ENCODE measurements at places on chromosomes 2 and 18.

- DNase-seq: no peak
Measured at GRCh38 chr2:36878429-36878828, 87.9 kb downstream of the STRN start.

DNA sequence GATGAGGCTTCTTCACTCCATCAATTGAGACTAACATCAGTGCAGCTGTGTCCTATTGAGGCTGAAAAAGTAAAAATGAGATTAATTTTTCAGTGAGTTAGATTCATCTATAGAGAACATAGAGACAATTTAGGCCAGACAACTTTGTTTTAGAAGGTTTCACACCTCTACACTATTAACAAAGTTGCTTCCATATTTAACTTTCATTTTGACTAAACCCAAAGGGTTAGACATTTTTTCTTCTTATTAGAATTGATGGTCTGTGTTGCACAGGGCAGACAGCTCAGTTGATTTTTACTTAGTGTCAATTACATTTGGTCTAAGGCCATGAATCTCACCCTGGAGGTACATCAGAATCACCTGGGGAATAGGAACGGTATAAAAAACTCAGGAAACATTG, 130.2 kb upstream of the NXPH2 start:
- no peak for DNase-seq

GRCh38 chr2:85545780-85546240, 6.8 kb downstream of the MAT2A start:
- no peak for DNase-seq

DNA sequence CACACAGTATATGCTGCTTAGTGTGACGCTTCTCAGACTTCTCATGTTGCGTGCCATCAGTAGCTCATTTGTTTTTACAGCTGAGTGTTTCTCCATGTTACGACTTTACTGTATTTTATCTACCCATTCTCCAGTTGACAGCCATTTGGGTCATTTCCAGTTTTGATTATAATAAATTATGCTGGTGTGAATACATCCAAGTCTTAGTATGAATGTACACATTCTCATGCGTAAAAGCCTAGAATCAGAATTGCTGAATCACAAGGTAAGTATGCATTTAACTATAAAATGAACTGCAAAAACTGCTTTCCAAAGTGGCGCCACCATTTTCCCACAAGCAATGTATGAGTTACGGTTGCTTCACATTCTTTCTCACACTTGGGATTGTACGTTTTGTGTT, 184.2 kb upstream of the SLC35G4 start:
- DNase-seq: no peak

- DNase-seq: no peak
Measured at GRCh38 chr2:52336951-52337350, 1305.0 kb upstream of the NRXN1 start.

- no peak for DNase-seq
Measured at GRCh38 chr2:237786936-237787335, 11.6 kb upstream of the RBM44 start.

- DNase-seq: no peak
Measured at GRCh38 chr2:239359196-239359912, 41.5 kb downstream of the HDAC4 start.

DNA sequence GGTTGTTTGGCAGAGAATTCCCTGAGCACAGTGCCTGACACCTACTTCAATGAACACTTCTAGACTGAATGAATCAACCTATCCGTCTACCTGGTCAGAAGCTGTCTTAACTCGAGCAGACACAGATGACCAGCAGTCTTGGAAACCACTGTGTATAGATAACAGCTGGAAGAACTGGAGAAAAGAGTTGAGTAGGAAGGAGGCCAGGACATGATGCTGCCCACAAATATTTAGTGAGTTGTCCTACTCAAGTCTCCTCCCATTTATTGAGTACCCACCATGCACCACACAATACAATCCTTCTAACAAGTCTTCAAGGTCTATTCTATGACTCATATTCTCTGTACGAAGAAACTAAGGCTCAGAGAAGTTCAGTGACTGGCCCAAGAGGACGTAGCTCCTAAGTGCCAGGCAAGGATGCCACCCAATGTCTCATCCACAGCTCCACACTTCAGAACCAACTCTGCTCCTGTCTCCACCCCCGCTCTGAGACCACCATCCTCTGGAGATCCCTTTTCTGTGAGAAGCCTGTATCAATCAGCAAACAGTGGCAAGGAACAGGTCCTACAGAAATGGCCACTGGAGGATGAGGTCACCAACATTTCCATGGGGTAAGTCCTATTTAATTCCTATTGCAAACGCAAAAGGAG, 62.2 kb downstream of the GALNT14 start:
- DNase-seq: no peak

- no peak for DNase-seq
Measured at GRCh38 chr2:196286821-196287220, 115.4 kb upstream of the STK17B start.

DNA sequence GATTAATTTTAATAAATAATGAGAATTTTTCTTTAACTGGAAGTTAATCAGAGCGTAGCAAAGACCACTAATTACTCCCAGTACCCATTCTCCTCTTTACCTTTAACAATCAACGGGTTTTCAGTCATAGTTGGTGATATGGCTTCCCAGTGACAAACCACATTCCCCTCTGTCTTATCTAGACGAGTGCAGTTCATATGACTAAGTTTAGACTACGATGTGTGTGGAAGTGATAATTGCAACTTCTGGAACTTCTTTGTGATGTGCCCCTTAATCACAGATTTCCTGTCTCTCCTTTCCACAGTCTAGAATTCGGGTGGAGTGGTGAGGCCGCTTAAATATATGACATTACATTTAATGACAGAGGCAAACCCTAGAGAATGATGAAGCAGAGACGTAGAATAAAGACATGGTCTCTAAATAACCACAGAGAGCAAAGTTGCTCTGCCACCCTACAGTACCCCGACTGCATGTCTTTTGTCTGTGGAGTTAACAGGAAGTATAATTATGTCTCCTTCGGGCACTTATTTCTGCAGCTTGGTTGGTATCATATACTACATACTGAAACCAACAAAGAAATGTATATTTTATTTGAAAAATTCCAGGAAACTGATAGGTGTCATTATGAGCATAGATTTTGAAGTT, 693.3 kb upstream of the CDH7 start:
- peak; percentile 6 for DNase-seq

- no peak for DNase-seq
Measured at GRCh38 chr18:55543130-55543704, 44.8 kb downstream of the TCF4 start.

GRCh38 chr2:59383473-59383872, 1142.3 kb upstream of the FANCL start:
- no peak for DNase-seq

DNA sequence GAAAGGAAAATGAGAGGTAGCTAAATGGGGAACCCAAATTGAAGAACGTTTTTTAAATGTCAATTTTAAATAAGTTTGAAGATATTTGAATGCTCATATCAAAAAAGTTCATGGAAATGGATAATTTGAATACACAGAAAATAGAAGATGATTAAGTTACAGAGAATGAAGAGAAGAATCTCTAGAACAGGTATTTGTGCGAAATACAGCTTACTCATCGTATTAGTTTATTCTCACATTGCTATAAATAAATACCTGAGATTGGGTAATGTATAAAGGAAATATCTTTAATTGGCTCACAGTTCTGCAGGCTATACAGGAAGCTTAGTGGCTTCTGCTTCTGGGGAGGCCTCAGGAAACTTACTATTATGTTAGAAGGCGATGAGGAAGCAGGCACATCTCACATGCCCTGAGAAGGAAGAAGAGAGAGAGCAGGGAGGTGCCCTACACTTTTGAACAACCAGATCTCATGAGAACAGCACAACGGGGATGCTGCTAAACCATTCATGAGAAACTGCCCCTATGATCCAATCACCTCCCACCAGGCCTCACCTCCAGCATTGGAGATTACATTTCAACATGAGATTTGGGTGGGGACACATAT, 89.7 kb upstream of the DTNA start:
- DNase-seq: no peak

DNA sequence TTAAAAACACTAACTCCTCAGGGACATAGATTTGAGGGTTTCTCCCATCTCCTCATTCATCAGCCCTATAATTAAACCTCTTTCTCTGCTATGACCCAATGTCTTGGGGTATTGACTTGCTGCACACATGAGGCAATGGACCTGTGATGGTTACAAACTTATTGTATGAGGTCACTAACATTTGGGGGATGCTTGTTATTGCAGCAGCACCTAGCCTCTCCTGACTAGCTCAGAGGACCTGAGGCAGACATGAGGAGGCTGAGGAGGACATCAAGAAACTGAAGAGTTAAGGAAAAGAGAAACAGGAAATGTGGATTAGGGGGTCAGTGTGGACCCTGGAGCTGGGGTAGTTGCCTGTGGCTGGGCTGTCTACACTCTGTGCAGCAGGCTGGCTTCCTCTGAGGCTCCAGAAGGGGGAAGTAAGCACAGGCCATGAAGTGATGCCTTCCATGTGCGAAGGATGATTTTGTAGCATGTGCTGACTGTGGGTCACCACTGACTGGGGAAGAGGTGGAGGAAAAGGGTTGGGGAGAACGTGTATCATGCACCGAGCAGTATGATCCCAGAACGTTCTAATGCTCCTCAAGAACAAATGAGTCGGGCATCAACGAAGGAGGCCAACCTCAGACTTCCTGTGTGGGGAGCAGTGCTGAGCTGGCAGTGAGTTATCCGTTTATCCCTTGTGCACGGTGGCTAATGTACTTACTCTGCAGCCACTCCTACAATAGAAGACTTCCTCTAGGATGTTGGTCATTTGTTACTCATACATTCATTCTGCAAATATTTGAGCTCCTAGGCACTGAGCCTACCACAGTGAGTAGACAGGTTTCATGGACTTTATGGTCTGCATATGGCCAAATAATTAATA, 42.1 kb upstream of the RFX8 start:
- DNase-seq: peak; percentile 99

DNA sequence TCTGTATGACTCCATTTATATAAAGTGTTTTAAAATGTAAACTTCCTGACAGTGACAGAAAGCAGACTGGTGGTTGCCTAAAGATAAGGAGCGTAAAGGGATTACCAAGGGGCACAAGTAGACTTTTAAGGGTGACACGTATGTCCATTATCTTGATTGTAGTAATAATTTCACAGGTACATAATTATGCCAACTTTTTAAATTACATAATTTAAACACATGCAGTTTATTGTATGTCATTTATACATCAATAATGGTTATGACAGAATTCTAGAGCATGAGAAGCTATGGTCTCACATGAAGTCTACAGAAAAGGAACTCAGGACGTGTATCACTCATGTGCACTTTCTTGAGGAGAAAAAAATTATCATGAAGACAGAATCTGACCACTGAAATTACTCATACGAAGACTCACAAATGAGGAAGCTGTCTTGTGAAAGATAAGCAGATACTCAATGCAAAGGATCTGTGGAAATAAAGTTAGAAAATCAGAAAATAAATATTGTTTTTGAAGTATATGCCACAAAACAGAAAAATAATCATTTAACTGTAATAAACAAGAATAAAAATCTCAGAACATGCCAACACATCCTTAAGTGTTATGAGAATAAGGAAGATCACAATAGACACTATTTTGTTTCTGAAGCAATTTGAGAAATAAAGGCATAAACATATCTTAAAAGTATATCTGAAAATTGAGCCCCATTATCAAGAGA, 84.4 kb downstream of the TMEM131 start:
- no peak for DNase-seq

GRCh38 chr2:64277101-64277849, 133.1 kb upstream of the PELI1 start:
- no peak for DNase-seq

All from kidney capillary endothelial cell (primary cell).